ENCODE measurements at places on chromosomes 5 and 9. TPM values are rescaled to one million over a fixed set of nuclear protein-coding genes. Genes with fewer than 3 reads are reported as not detected.

CD72 gene
- 1.0 TPM for polyA plus RNA-seq

LHX6 gene
- 5.7 TPM for polyA plus RNA-seq

TMC1 gene
- polyA plus RNA-seq, result 0.59 TPM

PDLIM4 gene
- 50.4 TPM for polyA plus RNA-seq

PCDHB3 gene
- polyA plus RNA-seq, result 2.2 TPM

ANKRD18A gene
- polyA plus RNA-seq, result 0.07 TPM

GABRA1 gene
- polyA plus RNA-seq, result not detected

SLC4A9 gene
- not detected for polyA plus RNA-seq

DIAPH1 gene
- polyA plus RNA-seq, result 20.9 TPM

EGFL7 gene
- 63.7 TPM for polyA plus RNA-seq

SLC25A48 gene
- 0.36 TPM for polyA plus RNA-seq

CCL21 gene
- polyA plus RNA-seq, result 7.5 TPM

OR1Q1 gene
- polyA plus RNA-seq, result not detected

DBH gene
- 1.0 TPM for polyA plus RNA-seq

Data from muscle of arm (tissue), 14 donors.